NCI-H510A treated with DMSO at 0.1 percent for 48 hours (cell line): ENCODE measurements at places on chromosomes 16 and 17.

GRCh38 chr16:84260766-84261554, 21.1 kb upstream of the KCNG4 start:
- no peak for DNase-seq

- no peak for DNase-seq
These were observed 65.2 kb downstream of the FTO start for GRCh38 chr16:53769185-53769584.

DNA sequence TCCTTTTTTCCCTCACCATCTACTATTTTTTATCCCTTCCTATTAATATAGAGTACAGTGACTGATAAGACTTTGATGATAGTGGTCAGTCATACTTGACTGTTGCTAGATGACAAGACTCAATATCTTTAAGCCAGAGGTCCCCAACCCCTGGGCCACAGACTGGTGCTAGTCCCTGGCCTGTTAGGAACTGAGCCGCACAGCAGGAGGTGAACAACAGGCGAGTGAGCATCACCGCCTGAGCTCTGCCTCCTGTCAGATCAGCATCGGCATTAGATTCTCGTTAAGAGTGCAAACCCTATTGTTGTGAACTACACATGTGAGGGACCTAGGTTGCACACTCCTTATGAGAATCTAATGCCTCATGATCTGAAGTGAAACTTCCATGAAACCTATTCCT, 341.3 kb downstream of the BCAS3 start:
- no peak for DNase-seq

- DNase-seq, result peak; percentile 47
These were observed at the start of gene AMFR for GRCh38 chr16:56425439-56425832. TSS of gene AMFR (minus strand) at chr16:56425545. CDS start at chr16:56425327, 218 bp downstream.

DNA sequence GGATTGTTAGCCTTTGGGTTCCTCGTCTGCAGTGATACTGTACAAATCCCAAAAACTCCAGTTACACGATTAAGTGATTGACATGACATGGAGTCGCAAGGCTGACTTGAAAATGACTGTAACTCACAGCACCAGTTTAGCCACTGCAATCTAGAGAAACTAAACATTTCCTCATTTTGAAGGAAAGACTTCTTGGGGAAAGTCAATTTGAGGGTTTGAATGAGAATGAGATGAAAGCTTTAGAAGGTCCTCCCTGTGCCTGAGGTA, 4.8 kb downstream of the BANP start:
- no peak for DNase-seq

GRCh38 chr17:15943971-15944758, 765 bp upstream of the ADORA2B start:
- no peak for DNase-seq

- DNase-seq, result peak; percentile 5
These were observed 788 bp downstream of the METTL22 start for GRCh38 chr16:8622315-8622656.

- no peak for DNase-seq
These were observed 4.7 kb downstream of the PDE6G start for GRCh38 chr17:81651692-81652091.

GRCh38 chr16:24505959-24506358, 33.4 kb upstream of the RBBP6 start:
- no peak for DNase-seq

- peak; percentile 4 for DNase-seq
These were observed 6.7 kb downstream of the HS3ST3A1 start for GRCh38 chr17:13594762-13595598.

GRCh38 chr17:41140360-41141131, at the start of gene KRTAP4-6:
TSS of gene KRTAP4-6 (minus strand) at chr17:41140544. CDS start at chr17:41140487, 57 bp downstream.
- DNase-seq, result no peak
